Stimulated activated effector memory CD8-positive, alpha-beta T cell treated with anti-CD3 and anti-CD28 coated beads, Interleukin-12 subunit alpha, Interleukin-12 subunit beta, amount 100 ng/mL, for 72 hours (primary cell): ENCODE measurements at places on chromosomes 1 and 21.

DNA sequence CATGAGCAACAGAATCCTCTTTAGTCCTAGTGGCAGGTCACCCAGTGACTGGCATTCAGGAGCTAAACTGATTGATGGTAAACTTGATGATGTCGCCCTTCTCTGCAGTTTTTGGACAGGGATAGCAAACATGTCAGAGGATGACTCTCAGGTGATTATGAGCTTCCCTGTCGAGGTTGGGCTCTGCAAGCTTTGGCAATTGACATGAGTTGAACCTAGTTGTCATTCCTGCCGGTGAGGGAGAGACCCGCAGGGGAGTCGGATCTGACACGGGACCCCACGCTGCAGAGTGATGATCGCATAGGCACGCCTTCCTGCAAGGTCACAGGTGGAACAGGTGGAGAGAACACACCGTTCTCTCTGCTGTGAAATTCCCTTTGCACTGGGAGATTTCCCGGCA is 438.0 kb upstream of the VAMP3 start:
- DNase-seq, result no peak

DNA sequence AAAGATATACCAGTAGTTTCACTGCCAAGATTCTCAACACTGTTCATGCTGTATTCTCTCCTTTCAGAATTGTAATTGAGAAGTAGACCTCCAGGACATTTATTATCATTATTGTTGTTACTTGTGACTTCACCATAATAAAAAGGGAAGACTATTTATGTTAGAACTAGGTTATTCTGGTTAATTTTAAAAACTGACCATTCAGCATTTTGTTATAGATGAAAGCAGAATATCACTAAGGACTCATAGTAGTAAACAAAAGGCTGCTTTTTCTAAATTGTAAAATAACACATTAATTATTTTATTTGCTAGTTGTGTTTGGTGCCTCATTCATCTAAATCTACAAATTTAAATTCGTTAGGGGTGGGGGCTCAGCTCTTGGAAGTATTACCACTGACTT is 210.4 kb downstream of the PATJ start:
- DNase-seq, result no peak

DNA sequence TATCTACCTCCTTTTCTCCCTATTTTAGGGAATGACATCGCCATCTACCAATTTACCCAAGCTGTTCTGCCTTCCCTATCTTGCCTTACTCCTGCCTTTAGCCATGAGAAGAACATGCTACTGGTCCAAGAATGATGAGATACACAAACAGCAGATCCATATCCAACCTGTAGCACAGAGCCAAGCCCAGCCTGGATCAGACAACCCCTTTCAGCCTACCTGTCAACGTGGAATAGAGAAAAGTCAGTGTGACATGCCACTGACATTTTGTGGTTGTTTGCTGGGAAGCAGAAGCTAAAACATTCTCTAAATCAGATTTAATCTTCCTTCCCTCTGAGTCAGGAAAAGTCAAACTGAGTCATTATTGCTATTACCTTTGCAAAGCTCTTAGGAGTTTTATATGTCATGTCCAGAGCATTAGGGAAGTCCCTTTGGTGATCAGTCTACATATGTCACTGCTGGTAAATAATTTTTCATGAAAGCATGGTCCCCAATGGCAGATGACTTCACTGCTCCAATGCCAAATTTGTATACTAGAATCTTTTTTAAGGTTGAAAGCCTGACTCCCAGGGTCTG is 143.1 kb downstream of the TPR start:
- DNase-seq, result no peak

DNA sequence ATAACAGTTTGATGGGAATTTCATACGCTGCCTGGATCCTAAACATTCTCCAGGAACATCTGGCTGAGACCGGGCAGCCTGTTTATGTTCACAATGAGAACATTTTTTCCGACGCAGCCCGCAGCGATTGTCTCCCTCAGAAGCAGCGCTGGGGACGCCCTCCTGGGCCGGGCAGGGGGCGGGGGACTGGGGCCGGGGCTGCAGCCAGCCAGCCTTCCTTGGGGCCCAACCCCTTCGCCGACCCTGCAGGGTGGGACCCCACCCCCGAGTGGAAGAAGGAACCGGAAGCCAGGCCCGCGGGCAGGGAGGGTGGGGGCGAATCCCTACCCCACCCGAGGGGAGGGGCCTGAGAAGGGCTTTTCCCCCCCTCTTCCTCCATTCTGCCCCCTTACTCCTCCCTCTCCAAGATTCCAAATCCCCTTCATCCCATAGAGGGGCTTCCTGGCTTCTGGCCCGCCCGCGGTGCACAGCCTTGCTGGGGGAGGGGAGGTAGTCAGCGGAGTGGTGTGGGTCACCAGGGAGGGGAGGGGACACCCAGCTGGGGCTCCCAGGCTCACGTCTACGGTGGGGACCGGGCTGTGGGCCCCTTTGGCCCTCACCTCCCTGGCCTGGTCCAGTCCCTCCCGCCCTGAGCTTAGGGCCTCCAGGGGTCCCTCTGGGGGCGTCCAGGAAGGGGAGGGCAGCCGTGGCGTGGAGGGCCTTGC is 60.6 kb downstream of the WNT9A start:
- peak; percentile 5 for DNase-seq

GRCh38 chr1:20197329-20197791 is 11.0 kb upstream of the PLA2G2C start:
- no peak for DNase-seq

DNA sequence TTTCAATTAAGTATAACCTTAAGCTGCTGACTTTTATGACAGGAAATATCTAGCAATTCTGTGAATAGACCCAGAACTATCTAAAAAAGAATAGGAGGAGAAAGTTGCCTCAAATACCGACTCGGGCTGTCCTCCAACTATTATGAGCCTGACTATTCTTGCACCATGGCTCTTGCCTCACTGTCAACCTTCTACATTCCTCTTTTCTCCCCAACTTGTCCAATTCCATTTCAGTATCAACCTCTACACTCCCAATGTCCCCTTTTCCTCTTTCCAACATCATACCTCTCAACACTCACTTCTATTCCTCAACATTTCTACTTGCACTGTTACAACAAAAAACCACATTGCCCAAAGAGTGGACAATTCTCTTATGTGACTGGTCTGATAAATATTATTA is 2.3 kb downstream of the ZZZ3 start:
- DNase-seq, result no peak

DNA sequence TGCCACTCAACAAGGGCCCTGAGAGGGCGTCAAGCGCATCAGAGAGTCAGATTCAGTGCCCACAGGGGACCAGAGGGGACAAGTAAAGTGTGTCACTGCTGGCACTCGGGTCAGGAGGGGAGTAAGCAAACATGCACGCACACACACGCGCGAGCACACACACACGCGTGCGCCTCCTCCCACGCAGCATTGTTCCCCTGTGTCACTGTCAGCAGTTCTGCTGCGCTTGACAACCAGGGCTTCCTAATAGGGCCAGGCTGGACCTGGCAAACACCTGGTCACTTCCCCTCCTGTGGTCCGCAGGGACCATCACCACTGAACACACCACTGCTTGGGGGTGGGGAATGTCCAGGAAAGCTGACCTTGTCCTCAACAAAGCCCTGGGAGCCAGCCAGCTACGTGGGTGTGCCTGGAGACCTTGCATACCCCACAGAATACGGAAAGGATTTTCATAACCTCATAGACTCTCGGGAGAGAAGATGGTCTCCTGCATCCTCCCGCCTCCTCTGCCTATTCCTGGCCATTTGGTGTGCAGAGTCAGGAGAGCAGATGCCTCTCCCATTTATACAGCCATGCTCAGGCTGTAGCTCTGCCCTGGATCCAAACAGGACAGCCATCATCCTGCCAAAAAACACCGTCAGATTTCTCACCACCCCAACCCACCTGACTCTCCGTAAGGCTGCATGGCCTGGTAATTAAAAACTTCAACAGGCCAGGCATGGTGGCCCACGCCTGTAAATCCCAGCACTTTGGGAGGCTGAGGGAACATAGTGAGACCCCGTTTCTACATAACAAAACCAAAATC is 73.2 kb downstream of the SSBP3 start:
- no peak for DNase-seq

DNA sequence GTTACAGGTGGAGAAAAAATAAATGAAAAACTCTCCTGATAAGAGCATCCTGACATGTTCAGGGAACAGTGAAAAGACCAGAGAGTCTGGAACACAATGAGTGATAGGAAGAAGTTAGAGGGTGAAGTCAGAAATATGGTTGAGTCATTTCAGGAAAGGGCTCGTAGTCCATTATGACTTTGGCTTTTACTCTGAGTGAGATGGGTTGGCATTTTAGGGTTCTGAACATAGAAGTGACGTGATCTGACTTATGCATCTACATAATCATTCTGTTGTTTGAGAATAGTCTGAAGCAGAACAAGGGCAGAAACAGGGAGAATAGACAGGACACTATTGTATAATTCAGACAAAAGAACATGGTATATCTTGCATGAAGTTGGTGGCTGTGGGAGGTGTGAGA is 5.8 kb downstream of the HMCN1 start:
- no peak for DNase-seq

DNA sequence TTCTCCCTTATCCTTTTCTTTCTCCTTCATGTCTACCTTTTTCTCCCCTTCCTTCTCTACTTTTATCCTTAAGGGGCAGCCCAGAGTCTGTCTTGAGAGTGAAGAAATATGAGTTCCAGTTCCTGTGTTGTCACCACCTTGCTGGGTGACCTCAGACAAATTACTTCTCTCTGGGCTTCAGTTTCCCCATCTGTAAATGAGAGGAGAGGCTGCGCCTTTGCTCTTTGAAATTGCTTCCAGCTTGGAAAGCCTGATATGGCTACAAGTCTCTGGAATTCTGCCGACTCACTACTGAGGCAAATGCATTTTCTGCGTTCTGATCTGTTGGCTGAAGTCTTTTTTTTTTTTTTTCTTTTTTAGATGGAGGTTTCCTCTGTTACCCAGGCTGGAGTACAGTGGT is 119.2 kb downstream of the SYF2 start:
- no peak for DNase-seq

DNA sequence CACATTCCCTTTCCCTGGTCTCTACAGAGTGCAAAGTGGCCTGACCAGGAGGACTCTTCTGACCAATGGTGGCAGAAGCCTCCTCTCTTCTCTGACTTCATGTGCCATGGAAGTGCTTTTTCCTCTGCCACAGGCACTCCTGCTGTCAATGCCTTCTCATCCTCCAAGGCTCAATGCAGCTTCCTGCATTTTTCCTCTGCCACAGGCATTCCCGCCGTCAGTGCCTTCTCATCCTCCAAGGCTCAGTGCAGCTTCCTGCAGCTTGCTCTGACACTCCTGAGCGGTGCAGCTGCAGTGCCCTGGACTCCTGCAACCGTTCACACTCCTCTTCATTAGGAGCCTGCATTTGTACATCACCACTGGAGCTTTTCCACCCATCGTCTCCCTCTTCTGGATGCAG is 4.7 kb upstream of the ADARB1 start:
- no peak for DNase-seq

DNA sequence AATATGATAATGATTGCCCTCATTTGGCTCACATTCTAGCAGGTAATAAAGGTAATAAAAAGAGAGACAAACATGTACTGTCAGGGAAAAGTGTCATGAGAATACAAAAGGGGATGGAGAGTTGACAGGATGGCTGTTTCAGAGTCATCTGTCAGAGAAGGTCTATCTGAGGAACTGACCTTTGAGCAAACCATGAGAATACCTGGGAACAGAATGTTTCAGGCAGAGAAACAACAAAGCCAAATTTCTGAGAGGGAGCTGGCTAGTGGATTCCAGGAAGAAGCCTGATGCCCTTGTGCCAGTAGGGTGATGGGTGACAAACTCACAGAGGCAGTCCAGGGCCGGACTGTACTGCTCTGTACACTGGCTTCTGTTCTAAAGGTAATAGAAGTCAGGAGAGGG is 107.2 kb downstream of the C1orf21 start:
- DNase-seq, result no peak

GRCh38 chr1:56540467-56540866 is 38.9 kb downstream of the PLPP3 start:
- DNase-seq, result no peak

- no peak for DNase-seq
Observed at GRCh38 chr21:17759511-17760178, 59.5 kb downstream of the C21orf91 start.

- DNase-seq, result no peak
Observed at GRCh38 chr1:41955461-41956159, 36.9 kb upstream of the HIVEP3 start.

DNA sequence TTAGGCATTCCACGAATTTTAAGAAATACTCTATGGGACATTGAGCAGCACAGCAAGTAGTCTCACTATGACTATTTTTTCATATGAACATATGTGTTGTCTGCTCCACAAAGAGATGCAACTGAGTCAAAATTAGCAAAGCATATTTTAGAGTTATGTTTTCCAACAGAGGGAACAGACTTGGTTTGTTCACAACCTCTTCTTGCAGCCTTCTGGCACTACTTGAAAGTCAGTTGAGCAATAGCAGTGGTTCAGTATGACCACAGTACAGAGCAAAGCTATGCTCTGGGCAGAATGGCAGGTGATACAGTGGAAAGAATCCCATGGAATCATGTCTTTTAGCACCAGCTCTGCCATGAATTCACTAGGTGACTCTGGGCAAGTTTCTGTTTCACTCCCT is 5.2 kb downstream of the CCN1 start:
- DNase-seq, result no peak
